ENCODE measurements at places on chromosomes 6 and 20. TPM values are rescaled to one million over a fixed set of nuclear protein-coding genes. Genes with fewer than 3 reads are reported as not detected.

DNA sequence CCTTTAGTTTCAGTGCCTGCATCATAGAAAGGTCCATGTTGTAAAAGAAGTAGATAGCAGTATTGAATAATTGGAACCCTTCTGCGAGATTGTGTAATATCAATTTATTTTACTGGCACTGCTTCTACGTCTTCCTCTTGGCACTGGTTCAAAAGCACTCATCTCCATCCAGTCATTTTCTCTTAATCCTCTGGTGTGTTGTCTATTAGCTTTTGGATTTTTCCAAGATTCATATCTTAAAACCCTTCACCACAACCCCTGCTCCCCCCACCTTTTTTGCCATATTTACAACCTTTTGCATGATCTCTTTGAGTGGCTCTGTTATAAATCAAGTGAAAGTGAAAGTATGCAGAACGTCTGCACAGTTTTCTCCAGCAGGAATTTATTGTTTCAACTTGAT lies 76.6 kb upstream of the HSF2 start:
- H3K27me3 ChIP-seq: no peaks in the 10 kb centered on the region
- H3K27ac ChIP-seq: no peak overlapping the region
- no peak for DNase-seq
- H3K36me3 ChIP-seq: no peaks in the 10 kb centered on the region

DNA sequence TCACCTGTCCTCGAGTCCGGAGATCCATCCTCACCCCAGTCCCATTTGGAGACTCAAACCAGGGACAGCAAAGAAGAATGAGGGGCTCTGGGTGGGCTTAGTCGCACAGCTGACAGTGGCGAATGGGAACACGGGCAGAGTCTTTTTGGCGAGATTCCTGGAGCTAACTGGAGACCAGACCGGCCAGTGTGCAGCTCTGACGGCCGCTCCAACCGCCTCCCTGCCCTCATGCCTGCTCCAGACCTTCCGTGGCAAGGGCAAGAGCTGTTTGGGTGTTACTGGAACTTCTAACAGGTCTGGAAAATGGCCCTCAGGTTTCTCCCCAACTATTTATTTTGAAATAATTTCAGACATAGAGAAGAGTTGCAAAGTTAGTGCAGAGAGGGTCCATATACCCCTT lies 75.6 kb downstream of the IRF4 start:
- H3K4me1 ChIP-seq: no peaks in the 10 kb centered on the region
- H3K27me3 ChIP-seq: no peaks in the 10 kb centered on the region
- H3K4me3 ChIP-seq: no peak overlapping the region
- no peak overlapping the region for H3K27ac ChIP-seq

The TGIF2 gene
- total RNA-seq: 28.8 TPM

- H3K27me3 ChIP-seq: no peaks in the 10 kb centered on the region
- no peaks in the 10 kb centered on the region for H3K4me1 ChIP-seq
- DNase-seq: no peak
- H3K36me3 ChIP-seq: peaks cover 16% of the 10 kb centered on the region
These were observed 20.3 kb upstream of the MAPK13 start for GRCh38 chr6:36110050-36110449.

The EPPIN gene
- total RNA-seq: 4.2 TPM

DNA sequence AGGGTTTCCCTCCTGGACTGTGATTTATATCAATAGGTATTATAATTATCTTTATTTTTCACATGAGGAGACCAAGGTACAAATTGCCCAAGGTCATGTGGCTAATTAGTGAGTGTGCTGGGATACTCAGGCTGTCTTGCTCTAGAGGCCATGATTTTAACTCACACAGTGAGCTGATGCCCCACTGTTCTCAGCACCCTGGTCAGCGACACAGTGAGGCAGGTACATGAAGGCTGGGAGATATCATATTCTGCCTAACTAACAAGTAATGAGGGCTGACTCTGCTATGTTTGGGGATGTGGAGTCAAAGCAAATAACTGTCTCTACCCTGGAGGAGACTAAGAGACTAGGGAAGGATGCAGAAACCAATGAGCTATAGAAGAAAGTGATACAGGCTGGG lies 501.1 kb downstream of the PTPRT start:
- H3K4me3 ChIP-seq: no peak overlapping the region
- H3K27me3 ChIP-seq: no peaks in the 10 kb centered on the region
- H3K4me1 ChIP-seq: no peaks in the 10 kb centered on the region

DNA sequence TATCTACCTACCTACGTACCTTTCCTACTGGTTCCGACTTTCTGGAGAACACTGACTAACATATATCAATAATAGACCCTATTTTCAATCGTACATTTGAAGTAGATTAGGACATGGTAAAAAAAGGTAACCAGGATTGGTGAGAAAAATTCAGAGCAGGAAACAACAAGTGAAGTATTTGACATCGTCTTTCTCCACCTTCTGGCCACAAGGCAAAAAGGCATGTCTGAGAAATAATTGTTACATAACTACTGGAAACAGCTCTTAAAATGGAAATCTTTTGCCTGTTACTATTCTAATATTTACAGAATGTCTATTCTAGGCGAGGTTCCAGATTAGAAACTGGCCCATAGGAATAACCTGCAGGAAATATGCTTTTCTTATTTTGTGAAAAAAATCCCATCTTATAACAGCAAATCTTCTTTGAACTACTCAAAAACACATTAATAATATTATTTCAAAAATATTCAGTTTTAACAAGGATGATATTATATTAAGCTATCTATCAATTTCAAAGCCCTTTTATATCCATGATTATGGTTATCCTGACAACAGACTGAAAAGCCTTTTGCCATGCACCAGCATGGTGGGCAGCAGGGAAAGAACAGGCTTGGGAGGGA lies 80.8 kb downstream of the RCAN2 start:
- H3K36me3 ChIP-seq: no peaks in the 10 kb centered on the region
- H3K4me1 ChIP-seq: no peaks in the 10 kb centered on the region
- H3K27me3 ChIP-seq: no peaks in the 10 kb centered on the region
- H3K27ac ChIP-seq: no peak overlapping the region

The POFUT1 gene
- 37.1 TPM for total RNA-seq

The EYA4 gene
- total RNA-seq: 5.2 TPM
